ENCODE measurements at places on chromosomes 2 and 18. TPM values are rescaled to one million over a fixed set of nuclear protein-coding genes. Genes with fewer than 3 reads are reported as not detected.

GRCh38 chr2:188345020-188345419 is 53.3 kb downstream of the GULP1 start:
- no peaks in the 10 kb centered on the region for H3K4me1 ChIP-seq
- DNase-seq: no peak
- no peaks in the 10 kb centered on the region for H3K27me3 ChIP-seq
- no peak overlapping the region for H3K4me3 ChIP-seq
- no peak overlapping the region for H3K27ac ChIP-seq

GRCh38 chr2:40450066-40450795 is 1.7 kb downstream of the SLC8A1 start:
- no peaks in the 10 kb centered on the region for H3K36me3 ChIP-seq
- H3K27me3 ChIP-seq: no peaks in the 10 kb centered on the region
- peak overlapping the region; percentile 78 for H3K4me3 ChIP-seq
- peaks cover 2% of the 10 kb centered on the region for H3K4me1 ChIP-seq

The IL1R1 gene
- total RNA-seq: 132 TPM

DNA sequence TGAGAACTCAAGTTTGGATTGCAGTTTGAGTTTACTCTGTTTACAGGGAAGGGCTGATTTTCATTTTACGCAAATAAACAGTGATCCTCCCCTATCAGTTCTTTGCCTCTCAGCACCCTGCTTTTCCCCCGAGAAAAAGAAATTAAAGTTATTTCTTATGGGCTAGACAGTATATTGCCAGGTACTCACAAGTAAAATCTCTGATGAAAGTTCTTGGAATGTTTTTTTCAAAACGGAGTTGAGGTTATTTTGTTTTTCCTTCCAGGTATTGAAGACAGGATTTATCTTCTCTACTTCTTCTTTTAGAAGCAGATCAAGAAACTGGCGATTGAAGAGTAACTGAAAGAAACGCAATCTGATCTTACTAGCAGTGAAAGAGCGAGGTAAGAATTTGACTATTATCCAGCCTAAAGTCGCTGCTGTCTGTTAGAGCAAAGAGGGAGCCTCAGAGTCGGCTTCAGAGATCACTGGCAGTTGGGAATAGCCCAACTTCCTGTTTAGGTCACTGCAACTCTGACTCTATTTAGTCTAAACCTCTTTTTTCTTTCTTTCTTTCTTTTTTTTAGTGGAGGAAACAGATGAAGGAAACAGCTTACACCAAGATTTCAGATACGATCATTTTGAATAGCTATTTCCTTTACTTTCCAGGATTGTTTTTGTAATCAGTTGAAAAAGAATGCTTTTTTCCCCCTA is at the start of gene TFPI:
TFPI (minus strand) TSS at position 425 of the 693 bp plus-strand sequence. CDS start 50,667 bp downstream, outside the sequence.
- no peaks in the 10 kb centered on the region for H3K4me1 ChIP-seq
- H3K27ac ChIP-seq: peak within 1 kb of the TSS; percentile 35
- DNase-seq: no peak
- H3K4me3 ChIP-seq: peak within 1 kb of the TSS; percentile 53

The TUBA3D gene
- not detected for total RNA-seq

DNA sequence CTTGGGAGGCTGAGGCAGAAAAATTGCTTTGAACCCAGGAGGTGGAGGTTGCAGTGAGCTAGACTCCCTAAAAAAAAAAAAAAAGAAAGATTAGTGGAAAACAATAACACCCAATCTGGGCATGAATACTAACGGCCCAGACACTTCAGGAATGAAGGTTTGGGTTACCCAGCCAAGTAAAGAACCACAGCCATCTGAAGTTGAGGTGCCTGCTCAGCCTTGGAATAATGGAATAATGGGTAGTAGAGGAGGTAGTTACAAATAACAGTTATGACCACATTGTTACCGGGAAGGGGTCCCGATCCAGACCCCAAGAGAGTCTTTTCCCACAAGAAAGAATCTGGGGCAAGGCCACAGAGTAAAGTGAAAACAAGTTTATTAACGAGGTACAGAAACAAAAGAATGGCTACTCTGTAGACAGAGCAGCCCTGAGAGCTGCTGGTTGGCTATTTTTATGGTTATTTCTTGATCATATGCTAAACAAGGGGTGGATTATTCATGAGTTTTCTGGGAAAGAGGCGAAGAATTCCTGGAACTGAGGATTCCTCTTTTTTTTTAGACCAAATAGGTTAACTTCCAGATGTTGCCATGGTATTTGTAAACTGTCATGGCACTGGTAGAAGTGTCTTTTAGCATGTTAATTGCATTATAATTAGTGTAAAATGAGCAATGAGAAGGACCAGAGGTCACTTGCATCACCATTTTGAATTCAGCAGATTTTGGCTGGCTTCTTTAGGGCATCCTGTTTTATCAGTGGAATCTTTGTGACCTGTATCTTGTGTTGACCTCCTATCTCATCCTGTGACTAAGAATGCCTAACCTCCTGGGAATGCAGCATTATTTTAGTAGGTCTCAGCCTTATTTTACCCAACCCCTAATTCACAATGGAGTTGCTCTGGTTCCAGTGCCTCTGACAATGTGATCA is 96.2 kb upstream of the HAAO start:
- H3K4me1 ChIP-seq: peaks cover 3% of the 10 kb centered on the region
- DNase-seq: no peak
- no peaks in the 10 kb centered on the region for H3K27me3 ChIP-seq
- H3K27ac ChIP-seq: no peak overlapping the region
- no peak overlapping the region for H3K4me3 ChIP-seq
- H3K36me3 ChIP-seq: no peaks in the 10 kb centered on the region

DNA sequence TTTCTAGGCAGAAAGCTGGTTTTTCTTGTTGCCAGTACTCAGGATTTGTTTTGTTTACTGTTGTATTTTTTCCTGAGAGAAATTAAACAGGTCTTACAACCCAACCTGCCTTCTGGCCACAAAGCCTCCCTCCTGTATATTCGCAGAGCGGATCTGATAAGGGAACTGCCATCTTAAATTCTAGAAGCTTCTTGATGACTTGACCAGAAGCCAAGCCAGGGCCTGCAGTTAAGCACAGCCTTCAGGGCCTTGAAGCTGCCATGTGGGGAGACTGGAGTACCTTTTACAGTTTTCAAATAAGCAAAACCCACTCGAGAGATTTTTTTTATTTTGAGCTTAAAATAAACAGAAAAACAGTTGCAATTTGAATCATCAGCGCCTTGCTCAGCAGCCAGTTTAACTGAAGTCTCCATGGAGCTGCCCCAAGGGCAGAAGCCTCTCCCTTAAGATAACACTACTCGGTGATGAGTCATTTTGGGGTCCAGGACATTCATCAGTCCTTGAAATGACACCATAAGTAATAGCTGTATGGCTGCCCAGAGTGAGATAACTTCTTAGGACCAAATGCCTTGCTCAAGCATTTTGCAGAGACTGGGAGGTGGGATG is 51.5 kb upstream of the PHLPP1 start:
- no peak overlapping the region for H3K27ac ChIP-seq
- no peaks in the 10 kb centered on the region for H3K4me1 ChIP-seq
- H3K4me3 ChIP-seq: no peak overlapping the region

DNA sequence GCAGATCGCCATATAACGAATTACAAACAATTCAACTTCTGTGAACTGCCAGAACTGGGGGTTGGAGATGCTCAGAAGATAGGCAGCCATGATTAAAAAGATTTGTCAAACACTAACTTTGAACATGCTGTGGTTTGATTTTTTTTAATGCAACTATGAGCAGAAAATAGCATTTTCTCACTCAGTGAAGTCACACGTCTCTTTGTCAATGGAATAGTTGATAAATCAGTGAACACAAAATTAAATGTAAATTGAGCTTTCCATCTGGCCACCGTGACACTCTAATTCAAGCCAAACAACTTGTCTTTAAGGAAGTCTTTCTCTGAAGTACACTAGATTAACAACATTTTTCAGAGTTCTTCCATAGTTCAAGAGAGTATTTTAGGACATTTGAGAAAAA is 228.6 kb upstream of the LINC00305 start:
- DNase-seq: no peak
- H3K27ac ChIP-seq: no peak overlapping the region
- no peaks in the 10 kb centered on the region for H3K27me3 ChIP-seq

- H3K27me3 ChIP-seq: peaks cover 19% of the 10 kb centered on the region
- no peaks in the 10 kb centered on the region for H3K36me3 ChIP-seq
- H3K27ac ChIP-seq: no peak overlapping the region
- peak overlapping the region; percentile 54 for H3K4me3 ChIP-seq
- peak; percentile 5 for DNase-seq
Measured at GRCh38 chr2:176178757-176179295, 9.6 kb upstream of the HOXD1 start.

The POU3F3 gene
- total RNA-seq: 0.21 TPM

DNA sequence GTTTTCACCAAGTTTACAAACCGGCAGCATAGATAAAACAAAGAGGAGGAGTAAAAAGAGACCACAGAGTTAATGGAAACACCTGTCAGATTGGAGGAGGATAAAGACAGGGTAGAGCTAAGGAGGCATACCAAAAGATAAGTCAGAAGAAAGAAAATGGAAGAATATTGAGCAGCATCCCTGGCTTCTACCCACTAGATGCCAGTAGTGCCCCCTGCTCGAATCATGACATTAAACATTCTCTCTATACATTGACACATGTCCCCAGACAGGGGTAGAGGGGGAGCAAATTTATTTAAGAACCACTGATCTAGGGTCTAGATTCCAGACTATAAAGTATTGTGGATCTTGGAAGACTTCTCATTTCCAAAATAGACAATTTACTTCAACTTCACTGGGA is 159.8 kb upstream of the ETAA1 start:
- no peaks in the 10 kb centered on the region for H3K27me3 ChIP-seq
- no peak overlapping the region for H3K27ac ChIP-seq
- no peaks in the 10 kb centered on the region for H3K36me3 ChIP-seq
- no peaks in the 10 kb centered on the region for H3K4me1 ChIP-seq

The OSBPL1A gene
- total RNA-seq: 42.9 TPM

GRCh38 chr2:84897773-84898172 is 7.7 kb upstream of the TMSB10 start:
- peaks cover 5% of the 10 kb centered on the region for H3K4me1 ChIP-seq
- no peaks in the 10 kb centered on the region for H3K36me3 ChIP-seq
- no peak for DNase-seq
- peak overlapping the region; percentile 42 for H3K27ac ChIP-seq

The TTR gene
- total RNA-seq: 5.2 TPM

The ZNF521 gene
- total RNA-seq: 41.6 TPM

DNA sequence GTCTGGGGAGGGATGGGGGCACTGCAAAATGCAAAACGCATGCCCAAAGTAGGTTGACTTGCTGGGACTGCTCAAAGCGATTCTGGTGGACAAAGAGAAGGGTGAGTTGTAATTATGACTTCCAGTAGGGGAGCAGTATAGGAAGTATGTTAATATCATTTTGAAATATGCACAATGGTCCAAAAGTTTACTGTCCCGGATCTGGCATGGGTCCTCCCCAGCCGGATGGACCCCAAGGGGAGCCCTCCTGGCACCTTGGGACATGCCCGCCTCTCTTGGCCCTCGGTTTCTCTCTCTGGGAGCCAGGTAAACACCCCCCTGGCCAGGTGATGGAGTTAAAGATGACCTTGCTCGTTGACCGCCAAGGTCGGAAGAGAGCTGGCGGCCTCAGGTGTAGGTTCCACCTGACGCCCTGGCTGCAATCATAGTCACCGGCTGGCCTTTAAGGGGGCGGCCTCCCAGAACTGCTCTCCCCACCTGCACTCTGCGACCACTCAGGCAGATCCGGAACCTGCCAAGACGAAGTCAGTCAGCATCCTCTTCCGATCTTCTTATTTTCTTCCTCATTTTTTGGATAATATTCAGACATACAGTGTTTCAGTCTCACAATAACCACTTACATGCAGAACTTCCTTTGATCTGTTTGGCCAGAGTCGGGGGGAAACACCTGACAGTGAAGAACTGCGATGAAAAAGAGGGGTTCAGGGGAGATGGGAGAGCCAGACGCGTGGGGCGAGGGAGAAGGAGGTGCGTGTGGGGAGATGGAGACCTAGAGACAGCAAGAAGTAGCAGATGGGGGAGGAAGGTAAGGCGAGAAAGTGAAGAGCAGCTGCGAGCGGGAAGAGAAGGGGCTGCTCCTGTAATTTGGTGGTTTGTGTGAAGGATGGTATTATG is 148.3 kb downstream of the MEIS1 start:
- no peaks in the 10 kb centered on the region for H3K36me3 ChIP-seq
- peaks cover 6% of the 10 kb centered on the region for H3K27me3 ChIP-seq
- H3K4me3 ChIP-seq: no peak overlapping the region
- H3K4me1 ChIP-seq: peaks cover 3% of the 10 kb centered on the region

The VIT gene
- total RNA-seq: 8.1 TPM

The ZNF513 gene
- 17.7 TPM for total RNA-seq

The C2orf15 gene
- 0.32 TPM for total RNA-seq

The RBM44 gene
- 8.5 TPM for total RNA-seq

GRCh38 chr2:175187378-175187777 is 5.9 kb upstream of the ATP5MC3 start:
- no peak for DNase-seq
- H3K4me3 ChIP-seq: no peak overlapping the region
- H3K27me3 ChIP-seq: no peaks in the 10 kb centered on the region
- no peak overlapping the region for H3K27ac ChIP-seq
- H3K4me1 ChIP-seq: no peaks in the 10 kb centered on the region
- H3K36me3 ChIP-seq: no peaks in the 10 kb centered on the region

DNA sequence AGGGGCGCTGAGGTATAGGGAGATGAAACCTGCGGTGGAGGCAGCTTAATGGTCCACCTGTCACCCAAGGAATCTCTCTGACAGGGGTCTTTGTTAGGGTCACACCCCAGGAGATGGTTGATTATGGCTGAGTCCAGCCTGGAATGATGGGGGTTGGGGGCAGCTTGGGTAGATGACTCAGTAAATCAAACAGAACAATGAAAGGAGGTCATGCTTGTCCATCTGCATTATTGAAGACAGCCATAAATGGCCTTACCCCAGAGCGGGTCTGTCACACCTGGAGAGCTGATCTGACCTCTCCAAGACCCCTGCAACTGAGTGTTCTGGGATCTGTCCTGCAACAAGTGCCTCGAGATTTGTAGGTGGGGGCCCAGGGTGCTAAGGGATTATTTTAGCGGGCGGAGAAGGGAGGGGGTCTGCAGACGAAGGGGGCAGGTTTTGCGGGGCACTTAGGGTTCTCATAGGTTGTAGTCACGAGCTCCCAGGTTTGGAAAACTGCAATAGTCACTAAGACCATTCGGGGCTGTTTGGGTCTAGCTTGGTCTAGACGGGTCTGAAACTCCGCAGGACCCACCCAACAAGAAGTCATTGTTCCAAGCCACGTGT is 771 bp upstream of the IGFBP2 start:
- peak overlapping the region; percentile 81 for H3K4me3 ChIP-seq
- H3K27ac ChIP-seq: peak overlapping the region; percentile 76
- no peak for DNase-seq
- H3K36me3 ChIP-seq: no peaks in the 10 kb centered on the region
- no peaks in the 10 kb centered on the region for H3K4me1 ChIP-seq

The EMILIN1 gene
- 301 TPM for total RNA-seq

DNA sequence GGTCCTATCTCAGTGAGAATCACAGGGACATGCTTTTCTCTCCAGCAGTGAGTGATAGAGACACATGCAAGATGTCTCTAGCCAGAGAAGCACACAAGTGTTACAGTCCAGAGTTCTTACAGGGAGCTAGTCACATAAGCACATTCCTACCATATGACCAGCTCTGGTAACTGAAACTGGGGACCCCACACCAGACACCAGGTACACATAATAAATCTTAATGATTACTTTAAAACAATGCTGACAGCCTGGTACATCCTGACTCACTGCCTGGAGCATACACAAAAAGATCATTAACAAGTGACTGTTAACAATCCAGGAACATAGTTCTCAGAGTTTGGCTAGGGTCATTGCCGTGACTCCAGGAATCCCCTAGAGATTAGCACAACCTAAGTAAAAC is 53.6 kb downstream of the GALNT1 start:
- H3K4me3 ChIP-seq: no peak overlapping the region
- no peak overlapping the region for H3K27ac ChIP-seq
- H3K36me3 ChIP-seq: no peaks in the 10 kb centered on the region
- H3K27me3 ChIP-seq: no peaks in the 10 kb centered on the region
- DNase-seq: no peak

- H3K4me1 ChIP-seq: no peaks in the 10 kb centered on the region
- no peaks in the 10 kb centered on the region for H3K27me3 ChIP-seq
- no peaks in the 10 kb centered on the region for H3K36me3 ChIP-seq
- no peak overlapping the region for H3K4me3 ChIP-seq
Measured at GRCh38 chr18:11073971-11074370, 75.4 kb downstream of the PIEZO2 start.

All from ascending aorta (tissue), 2 donors.